CD4-positive, alpha-beta T cell treated with Interleukin-4 for 4 hours (primary cell): ENCODE measurements at places on chromosomes 16 and 17.

DNA sequence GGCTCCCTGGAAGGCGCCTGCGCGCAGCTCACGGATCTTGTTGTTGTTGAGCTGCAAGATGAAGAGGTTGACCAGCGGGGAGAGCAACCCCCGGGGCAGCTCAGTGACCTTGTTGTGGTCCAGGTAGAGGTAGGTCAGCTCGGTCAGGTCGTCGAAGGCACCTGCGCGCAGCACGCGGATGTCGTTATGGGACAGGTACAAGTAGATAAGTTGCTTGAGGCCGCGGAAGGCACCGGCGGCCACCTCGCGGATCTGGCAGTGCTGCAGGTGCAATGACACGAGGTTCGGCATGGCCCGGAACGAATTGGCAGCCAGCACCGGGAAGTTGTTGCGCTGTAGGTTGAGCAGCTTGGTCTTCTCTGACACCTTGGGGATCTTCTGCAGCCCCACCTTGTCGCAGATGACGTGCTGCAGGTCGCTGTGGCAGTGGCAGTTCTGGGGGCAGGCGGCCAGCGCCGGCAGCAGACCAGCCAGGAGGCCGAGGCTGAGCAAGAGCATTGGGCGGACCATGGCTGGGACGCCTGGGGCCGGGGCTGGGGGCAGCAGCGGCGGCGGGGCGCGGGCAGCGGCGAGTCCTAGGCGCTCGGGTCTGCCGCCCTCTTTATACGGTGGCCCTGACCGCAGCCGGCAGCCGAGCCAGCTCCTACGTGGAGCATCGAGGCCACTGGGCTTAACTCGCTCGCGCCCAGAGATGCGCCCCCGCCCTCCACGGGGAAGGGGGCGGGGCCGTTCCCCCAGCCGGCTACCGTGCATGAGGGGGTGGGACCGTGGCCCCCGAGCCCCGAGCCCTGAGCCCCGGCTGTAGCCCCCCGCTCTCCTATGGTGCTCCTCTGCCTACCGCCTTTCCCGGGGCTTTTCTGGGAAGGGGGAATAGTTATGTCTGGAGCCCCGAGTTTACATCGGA is at the start of gene CHAD:
Gene CHAD, minus strand, starts transcription at position 577 of the 904 bp plus-strand sequence. Its CDS starts 67 bp downstream, at position 510.
- no peak for DNase-seq

- DNase-seq: no peak
These were observed 59.4 kb downstream of the METRNL start for GRCh38 chr17:83138820-83139219.

DNA sequence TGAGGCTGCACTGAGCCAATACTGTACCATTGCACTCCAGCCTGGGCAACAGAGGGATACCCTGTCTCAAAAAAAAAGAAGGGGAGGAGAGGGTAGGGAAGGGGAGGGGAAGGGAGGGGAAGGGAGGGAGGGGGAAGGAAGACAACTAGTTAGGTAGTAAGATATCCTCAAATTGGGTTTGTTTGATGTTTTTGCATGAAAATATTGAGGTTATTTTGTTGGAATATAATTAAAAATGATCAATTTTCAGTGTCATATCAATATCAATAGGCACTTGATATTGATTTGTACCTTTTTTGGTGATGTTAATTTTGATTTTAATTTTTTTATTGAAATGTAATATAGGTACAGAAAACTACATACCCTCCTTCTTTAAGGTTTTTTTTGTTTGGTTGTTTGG is 16.6 kb upstream of the PDP2 start:
- DNase-seq: no peak

- DNase-seq: peak; percentile 63
These were observed at the start of gene CHMP6 for GRCh38 chr17:80991645-80992076. TSS of gene CHMP6 (plus strand) at chr17:80991841. CDS start at chr17:80991919, 78 bp downstream.

DNA sequence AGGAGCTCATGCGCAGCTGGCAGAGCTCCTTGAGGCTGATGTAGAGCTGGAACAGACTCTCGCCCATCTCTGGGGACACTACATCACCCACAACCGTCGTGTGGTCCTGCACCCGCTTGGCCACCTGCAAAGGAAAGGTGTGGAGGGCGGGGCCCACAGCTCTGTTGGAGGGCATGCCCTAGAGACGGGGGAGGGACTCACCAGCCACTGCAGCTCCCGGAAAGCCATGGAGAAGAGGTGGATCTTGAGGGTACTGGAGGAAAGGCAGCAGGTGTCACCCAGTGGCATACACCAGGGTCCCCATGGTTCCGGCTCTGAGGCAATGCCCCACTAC is 8.6 kb downstream of the UNC13D start:
- DNase-seq: no peak

GRCh38 chr16:51888016-51888415 is 658.9 kb downstream of the TOX3 start:
- no peak for DNase-seq

DNA sequence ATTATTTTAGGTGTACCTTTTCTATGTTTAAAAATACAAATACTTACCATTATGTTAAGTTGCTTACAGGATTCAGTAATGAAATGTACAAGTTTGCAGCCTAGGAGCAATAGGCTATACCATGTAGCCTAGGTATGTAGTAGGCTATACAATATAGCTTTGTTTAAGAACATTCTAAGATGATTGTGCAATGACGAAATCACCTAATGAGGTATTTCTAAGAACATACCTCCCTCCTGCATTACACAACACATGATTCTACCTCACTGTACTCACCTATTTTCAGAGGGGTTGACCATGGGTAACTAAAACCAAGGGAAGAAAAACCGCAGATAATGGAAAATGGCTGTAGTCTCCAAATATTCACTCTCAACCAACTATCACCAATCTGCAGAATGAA is 35.3 kb upstream of the TBC1D3K start:
- DNase-seq: no peak

GRCh38 chr16:62711797-62712196 is 675.6 kb upstream of the CDH8 start:
- no peak for DNase-seq

DNA sequence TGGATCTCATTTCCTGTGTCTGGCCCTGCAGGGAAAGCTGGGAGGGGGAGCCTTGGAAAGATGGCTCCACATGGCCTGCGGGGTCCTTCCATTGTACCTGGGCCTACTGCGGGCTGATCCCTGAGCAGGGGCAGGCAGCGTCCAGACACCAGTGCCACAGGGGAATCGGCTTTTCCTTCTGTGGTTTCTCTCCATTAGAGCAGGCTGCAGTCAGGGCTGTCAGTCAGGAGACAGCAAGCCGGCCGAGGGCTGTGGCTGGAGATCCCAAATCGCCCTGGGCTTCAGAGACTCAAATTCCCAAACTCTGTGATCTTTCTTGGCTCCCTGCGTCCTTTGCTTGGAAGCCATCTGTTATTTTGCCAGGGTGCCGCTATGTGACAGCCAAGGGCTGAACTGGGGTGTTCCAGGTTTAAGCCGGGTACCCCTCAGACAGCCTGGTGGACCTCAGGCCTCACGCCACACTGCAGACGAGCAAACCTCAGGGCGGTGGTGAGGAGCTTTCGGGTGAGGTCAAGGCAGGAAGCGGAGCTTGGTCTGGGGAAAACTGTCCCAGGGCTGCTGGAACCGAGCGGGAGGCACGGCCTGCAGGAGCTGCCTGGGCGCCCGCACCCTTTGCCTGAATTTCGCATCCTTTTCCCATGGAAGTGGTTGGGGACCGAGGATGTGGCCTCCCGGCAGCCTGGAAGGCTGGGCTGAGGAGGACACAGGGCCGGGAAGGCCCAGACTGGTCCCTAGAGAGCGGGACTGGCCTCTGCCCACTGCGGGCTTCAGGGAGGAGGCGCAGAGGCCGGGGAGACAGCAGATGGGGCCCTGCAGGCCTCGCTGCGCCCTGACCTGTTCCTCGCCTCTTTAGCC is 1.5 kb upstream of the CPNE7 start:
- no peak for DNase-seq

GRCh38 chr17:64075913-64076312 is 54.0 kb downstream of the ERN1 start:
- no peak for DNase-seq

DNA sequence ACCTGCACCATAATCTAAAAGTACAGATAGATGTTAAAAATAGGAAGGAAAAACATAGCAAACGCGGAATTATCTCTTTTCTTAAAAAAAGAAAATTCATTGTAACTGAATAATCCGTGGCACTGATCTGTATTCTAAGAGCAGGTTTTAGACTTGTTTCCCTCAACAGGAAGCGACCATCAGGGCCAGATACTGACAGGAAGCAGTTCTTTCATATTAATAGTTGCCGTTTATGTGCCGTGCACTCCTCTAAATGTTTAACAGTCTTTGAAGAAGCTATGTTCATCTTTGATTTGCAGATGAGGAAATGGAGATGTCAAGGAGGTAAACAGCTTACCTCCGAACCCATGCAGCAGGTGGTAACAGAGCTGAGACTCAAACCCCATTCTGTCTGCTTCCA is 23.6 kb downstream of the DYNLRB2 start:
- DNase-seq: peak; percentile 24

DNA sequence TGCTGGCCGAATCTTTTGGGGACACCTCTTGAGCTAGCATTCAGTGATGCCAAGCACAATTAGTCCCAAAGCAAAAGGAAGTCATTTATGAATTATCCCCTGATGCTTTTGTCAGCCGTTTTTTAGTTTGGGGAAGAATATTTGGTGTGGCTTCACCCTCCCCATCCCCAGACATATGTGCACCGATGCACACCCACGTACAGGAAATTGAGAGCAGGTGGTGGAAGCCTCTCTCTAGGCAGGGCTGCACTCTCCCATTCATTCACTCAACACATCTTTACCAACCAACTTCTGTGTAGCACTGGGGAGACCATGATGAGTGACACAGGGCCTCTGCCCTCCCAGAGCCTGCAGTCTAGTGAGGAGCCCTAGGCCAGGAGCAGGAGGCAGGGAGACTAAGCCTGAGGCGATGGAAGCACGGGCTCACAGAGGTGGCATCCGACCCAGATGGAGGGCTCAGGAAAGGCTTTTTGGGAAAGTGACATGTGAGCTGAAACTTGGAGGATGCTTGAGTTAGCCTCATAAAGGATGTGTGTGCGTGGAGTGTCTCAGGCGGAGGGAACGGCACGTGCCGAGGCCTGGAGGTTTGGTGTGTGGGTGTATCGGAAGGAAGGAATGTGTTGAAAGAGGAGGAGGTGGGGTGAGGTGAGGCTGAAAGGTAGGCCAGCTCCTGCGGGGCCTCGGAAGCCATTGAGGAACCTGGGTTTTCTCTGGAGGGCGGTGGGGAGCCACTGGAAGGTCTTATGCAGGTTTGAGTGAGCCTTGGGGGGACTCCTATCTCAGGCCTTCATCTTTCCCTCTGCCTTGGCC is 43.8 kb downstream of the PSME3IP1 start:
- no peak for DNase-seq

- DNase-seq: no peak
These were observed 24.7 kb downstream of the HAPSTR1 start for GRCh38 chr16:9116141-9116540.

DNA sequence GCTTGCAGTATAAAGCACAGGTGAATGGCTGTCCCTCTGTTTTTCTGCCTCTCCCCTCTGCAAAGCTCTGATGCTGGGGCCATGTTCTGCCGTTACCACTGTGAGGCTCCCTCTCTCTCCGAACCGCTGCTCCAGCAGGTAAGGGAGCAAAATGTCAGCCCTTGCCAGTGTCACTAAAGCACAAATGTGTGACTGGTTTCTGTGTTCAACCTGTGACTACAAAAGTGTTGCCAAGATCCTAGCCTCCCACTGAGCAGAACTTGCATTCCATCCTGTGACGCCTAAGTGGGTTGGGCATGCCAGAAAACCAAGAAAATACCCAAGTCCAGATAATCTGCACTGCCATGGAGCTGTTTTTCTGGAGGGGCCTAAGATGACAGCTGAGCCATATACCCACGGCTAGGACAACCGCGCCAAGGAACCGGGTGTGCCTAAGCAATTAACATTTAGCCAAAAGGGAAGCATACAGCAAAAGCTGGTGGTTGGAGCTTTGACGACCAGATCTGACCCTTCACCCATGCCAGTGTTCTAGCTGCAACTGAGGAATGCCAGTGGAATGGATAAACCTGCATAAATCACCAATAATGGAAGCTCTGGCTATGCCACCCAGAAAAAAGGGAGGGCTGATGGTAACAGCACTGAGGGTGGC is 35.0 kb downstream of the PSME3IP1 start:
- DNase-seq: no peak

DNA sequence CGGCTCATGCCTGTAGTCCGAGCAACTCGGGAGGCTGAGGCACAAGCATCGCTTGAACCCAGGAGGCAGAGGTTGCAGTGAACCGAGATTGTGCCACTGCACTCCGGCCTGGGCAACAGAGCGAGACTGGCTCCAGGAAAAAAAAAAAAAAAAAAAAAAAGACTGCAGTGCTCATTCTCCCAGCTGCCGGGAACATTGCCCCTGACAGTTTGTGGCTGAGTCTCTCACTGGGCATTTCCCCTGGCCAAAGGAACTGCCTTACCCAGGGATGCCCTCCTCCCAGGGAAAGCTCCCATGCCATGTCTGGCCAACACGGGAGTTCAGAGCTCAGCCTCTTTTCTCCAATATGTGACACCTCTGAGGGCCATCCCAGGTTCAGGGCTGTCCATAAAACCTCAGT is 21.3 kb upstream of the USP10 start:
- DNase-seq: no peak

GRCh38 chr17:77848257-77848656 is 110.2 kb upstream of the TNRC6C start:
- no peak for DNase-seq

- no peak for DNase-seq
These were observed 941 bp upstream of the MRPS34 start for GRCh38 chr16:1773703-1774447.

DNA sequence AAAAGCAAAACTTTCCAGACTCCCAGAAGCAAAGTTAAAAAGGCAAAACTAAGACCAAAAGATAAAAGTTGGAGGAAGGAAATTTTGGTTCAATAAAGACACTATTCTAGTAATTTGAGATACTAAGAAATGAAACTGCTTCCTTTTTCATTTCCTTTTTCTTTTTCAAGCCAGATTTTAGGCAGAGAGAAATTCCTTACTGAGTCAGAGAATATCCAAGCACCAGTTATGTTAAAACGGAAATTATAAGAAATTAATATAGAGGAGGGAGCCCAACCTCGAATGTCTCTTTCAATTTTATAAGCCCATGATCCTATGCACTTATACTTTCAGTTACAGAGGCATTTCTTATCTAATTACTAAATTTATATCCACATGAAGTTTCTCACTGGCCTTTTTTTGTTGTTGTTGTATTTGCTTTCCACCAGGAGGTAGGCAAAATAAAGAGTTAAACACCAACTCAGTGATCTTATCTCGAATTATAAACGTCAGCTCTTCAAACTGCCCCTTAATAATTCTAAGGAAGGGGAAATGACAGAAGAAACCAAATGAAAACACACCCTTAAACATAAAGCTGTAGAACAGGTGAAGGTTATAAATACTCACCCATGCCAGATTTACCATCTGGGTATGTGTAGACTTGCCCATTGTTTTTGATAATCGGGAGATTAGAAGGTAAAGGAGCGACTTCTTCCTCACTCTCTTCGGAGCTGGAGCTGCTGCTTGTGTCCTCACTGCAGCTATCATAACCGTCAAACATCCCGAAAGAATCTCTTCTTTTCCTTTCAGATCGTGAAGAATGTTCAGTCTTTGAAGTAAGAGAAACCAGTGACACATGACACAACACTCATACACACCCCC is 35.2 kb downstream of the MBTD1 start:
- DNase-seq: no peak
